Hepatic stellate cell (primary cell): ENCODE measurements at places on chromosomes 12 and 14.

- DNase-seq: peak; percentile 9
Observed at GRCh38 chr14:38964630-38965029, 138.4 kb downstream of the SEC23A start.

GRCh38 chr12:2696136-2696535, 98.6 kb upstream of the FKBP4 start:
- DNase-seq: no peak

- DNase-seq: no peak
Observed at GRCh38 chr12:101436136-101436535, 28.6 kb upstream of the ARL1 start.

- no peak for DNase-seq
Observed at GRCh38 chr12:89859508-89860220, 151.0 kb upstream of the ATP2B1 start.

GRCh38 chr14:55336691-55337090, 65.5 kb downstream of the FBXO34 start:
- DNase-seq: no peak

DNA sequence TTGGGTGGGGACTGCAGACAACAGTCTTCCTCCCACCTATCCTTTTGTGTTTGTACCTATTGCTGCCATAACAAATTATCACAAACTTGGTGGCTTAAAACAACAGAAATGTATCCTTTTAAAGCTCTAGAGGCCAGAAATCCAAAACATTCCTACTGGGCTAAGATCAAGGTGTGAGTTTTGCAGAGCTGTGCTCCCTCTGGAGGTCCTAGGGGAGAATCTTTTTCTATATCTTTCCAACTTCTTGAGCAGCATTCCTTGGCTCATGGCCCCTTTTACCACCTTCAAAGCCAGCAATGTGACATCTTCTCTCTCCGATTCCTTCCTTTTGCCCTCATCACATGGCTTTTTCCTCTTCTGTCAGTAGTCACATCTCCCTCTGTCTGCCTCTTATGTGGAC, 190.6 kb downstream of the TTC8 start:
- no peak for DNase-seq
